Stimulated activated CD8-positive, alpha-beta memory T cell treated with anti-CD3 and anti-CD28 coated beads, Interleukin-15, amount 100 ng/mL, for 4 hours (primary cell): ENCODE measurements at places on chromosomes 5 and 9.

GRCh38 chr9:78615372-78615771, 318.4 kb downstream of the PSAT1 start:
- no peak for DNase-seq

GRCh38 chr9:21682381-21682780, 120.1 kb upstream of the MTAP start:
- no peak for DNase-seq

GRCh38 chr5:98483301-98483685, 290.2 kb upstream of the RGMB start:
- no peak for DNase-seq

DNA sequence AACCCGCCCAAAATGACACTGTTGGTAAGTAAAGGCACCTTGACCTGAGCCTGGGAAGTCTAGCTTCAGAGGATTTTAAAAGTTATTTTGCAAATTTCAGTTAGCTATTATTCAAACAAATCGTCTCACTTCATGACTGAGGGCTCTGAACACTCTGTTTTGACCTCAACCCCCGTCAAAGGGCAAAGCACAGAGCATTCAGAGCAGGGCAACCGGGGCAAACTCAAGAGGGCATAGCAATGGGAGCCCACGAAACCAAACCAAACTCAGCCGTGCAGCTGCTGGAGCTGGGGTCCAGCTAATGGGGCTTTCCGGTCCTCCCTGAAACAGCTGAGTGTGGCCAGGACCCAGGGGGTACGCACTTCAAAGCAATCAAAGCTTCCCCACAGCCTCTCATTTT, 1.6 kb downstream of the C9 start:
- no peak for DNase-seq

- no peak for DNase-seq
These were observed 41.9 kb downstream of the SLC22A5 start for GRCh38 chr5:132411304-132412013.

GRCh38 chr5:2753452-2754420, 2.3 kb upstream of the IRX2 start:
- DNase-seq = no peak

GRCh38 chr5:154783774-154784460, 28.7 kb downstream of the LARP1 start:
- no peak for DNase-seq

GRCh38 chr9:103474156-103474555, 479.0 kb downstream of the CYLC2 start:
- no peak for DNase-seq

- DNase-seq = no peak
These were observed 4.6 kb upstream of the PRDM12 start for GRCh38 chr9:130659699-130660248.

GRCh38 chr5:113112435-113112834, 135.8 kb downstream of the DCP2 start:
- no peak for DNase-seq
